ENCODE measurements at places on chromosomes 1 and 21.

GRCh38 chr1:243286409-243287122 is 30.7 kb downstream of the SDCCAG8 start:
- no peak for DNase-seq

DNA sequence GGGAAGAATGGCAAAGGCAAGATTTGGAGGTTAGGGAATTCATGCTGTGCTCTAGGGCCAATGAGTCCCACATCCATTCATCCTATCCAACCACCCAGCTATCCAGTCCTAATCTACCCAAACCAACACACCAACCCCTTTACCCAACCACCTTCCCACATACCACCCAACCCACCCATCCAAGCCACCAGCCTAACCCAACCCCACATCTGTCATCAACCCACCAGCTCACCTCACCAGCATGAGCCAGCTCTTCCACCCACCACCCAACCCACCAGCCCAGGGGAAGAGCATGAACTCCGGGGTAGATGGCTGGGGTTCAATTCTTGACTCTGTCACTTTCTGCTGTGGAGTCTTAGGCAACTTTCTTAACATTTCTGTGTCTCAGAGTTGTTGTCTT is 35.9 kb upstream of the DISP3 start:
- DNase-seq, result no peak

DNA sequence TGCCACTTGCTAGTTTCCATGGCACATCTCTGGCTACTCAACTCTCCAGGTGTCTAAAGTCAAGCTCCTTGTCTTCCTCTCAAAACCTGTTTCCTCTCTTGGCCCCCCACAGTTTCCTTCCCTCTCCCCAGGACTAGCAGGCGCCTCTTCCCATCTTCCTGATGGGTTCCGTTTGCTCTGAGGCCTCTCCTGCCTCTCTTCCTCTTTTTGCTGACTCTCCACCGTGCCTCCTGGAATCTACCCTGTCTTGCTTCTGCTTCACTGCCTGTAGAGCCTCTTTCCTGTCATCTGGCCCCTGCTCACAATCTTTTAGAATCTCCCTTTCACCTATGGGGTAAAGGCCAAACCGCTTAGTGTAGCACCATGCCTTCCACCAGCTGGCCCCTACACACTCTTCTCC is 21.8 kb upstream of the LHX4 start:
- DNase-seq, result no peak

DNA sequence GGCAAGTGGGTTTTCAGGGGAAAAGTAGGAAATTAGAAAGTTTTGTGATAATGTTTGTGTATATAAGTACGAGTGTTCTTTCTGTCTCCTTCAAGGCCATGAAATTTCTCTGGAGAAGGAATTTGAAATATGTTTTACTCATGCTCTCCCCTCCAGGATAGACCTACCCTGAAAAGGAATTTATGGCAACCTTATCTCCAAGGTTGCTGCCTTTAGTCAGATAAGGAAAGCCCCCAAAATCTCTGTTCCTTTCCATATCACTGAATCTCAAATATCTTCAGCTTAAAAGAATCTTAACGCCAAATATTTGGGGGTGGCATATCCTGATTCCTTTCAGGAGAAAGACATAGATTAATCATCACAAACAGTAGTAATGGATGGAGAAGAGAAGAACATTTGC is 499 bp upstream of the C4BPB start:
- no peak for DNase-seq

DNA sequence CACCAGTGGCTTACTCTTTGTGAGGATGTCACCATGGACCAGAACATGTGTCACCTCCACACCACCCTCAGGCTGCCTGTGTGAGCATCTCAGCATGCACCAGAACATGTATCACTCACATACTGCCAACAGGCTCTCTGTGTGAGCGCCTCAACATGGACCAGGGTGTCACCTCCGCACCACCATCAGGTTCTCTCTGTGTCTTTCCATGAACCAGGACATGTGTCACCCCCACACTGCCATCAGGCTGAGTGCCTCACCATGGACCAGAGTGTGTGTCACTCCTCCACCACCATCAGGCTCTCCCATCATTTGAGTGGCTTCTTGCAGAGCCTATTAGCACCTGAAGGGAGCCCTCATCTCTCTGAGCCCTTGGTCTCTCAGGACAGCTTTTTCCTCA is 125.2 kb downstream of the ZNF648 start:
- DNase-seq, result no peak

- no peak for DNase-seq
Observed at GRCh38 chr1:201693890-201694607, 134.9 kb upstream of the IPO9 start.

DNA sequence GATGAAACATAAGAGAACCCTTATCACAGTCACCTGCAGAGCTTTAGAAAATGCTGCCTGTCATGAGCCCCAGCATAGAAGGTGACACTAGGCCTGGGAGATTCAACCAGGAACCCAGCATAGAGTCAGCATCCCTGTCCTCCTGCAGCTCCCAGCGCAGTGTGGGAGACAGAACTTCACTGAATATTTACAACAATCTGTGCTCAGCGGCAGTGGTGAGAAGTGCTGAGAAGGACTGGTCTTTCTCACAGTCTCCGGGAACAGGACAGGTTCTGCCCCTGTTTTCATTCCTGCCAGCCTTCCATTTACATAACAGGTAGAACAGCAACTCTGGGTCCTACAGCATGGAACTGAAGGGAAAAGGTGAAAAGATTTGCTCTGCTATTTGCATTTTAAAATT is 83.5 kb upstream of the GADD45A start:
- DNase-seq, result no peak

GRCh38 chr1:177282976-177283375 is 112.2 kb downstream of the BRINP2 start:
- DNase-seq, result no peak

GRCh38 chr1:60388092-60388987 is 314.8 kb upstream of the C1orf87 start:
- peak; percentile 69 for DNase-seq

- DNase-seq, result no peak
Observed at GRCh38 chr1:209768354-209768774, 12.5 kb downstream of the TRAF3IP3 start.

- DNase-seq, result no peak
Observed at GRCh38 chr21:35071347-35071746, 22.2 kb upstream of the RUNX1 start.

- DNase-seq, result no peak
Observed at GRCh38 chr1:96080925-96081324, 640.7 kb upstream of the PTBP2 start.

- DNase-seq, result no peak
Observed at GRCh38 chr1:172211221-172211620, 209.3 kb upstream of the C1orf105 start.

GRCh38 chr1:183776731-183777130 is 28.2 kb upstream of the RGL1 start:
- DNase-seq, result no peak

DNA sequence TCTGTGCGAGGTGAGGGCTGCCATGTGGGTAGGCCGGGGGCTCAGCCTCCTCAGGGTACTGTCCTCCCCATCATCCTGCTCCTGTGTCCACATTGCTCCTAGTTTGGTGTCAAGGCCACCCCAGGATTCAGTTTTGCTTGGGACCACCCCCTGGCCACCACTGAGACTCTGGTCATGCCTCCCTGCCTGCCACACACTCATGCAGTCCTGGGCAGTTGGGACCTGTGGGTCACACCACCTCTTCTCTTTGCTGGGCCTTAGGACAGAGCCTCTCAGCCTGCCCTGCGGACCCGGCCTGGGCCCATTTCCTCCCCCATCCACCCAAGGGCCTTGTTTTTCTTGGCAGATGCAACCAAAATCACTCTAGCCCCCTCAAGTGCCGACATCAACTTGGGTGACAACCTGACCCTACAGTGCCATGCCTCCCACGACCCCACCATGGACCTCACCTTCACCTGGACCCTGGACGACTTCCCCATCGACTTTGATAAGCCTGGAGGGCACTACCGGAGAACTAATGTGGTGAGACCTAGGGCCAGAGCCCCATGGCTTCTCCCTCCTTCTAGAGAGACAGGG is 19.4 kb downstream of the TMEM81 start:
- DNase-seq, result no peak

GRCh38 chr1:115539061-115539460 is 102.7 kb upstream of the VANGL1 start:
- DNase-seq, result no peak

- DNase-seq, result no peak
Observed at GRCh38 chr1:156390469-156391365, 21.7 kb downstream of the RHBG start.

DNA sequence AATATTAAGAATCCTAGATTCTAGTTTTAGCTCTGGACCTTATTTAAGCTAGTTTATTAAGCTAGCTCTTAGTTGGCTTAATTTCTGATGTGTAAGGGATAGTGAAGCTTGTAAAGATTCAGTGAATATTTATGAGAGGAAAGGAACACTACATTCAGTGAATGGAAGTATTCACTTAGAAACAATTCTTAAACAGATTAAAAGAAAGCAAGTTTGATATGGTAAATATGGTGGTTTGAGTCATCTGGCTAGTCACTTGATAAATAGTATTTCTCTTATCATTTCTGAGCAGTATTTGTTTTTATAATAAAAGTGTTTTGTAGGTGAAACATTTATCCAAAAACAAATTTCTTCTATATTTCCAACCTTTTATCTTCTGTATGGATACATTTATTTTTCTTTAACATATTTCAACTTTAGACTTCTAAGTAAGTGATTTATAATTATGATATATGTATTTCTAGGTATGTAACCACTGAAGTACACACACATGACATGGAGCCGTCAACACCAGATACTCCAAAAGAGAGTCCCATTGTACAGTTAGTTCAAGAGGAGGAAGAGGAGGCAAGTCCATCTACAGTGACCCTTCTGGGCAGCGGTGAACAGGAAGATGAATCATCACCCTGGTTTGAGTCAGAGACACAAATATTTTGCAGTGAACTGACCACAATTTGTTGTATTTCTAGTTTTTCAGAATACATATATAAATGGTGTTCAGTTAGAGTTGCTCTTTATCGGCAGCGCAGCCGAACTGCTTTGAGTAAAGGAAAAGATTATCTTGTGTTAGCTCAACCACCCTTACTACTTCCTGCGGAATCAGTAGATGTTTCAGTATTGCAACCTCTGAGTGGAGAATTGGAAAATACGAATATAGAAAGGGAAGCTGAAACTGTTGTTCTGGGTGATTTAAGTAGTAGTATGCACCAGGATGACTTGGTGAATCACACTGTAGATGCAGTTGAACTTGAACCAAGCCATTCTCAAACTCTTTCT is 55.6 kb downstream of the SUCO start:
- DNase-seq, result no peak

DNA sequence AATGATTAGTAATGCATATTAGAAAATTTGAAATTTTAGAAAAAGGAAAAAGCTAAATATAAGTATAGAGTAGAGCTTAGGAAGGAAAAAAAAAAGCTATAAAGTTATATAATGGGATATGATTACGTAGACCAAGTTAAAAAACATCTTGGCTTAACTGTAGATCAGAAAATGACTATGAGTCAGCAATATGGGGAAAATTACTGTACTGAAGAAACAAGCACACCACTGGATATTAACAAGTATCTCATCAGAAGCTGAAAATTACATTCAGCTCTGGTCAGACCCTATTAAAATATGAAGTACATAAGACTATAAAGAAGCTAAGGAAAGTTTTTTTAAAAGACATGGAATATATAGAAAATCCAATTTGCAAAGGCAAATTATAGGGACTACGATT is 19.5 kb downstream of the DNAJC8 start:
- DNase-seq, result no peak

DNA sequence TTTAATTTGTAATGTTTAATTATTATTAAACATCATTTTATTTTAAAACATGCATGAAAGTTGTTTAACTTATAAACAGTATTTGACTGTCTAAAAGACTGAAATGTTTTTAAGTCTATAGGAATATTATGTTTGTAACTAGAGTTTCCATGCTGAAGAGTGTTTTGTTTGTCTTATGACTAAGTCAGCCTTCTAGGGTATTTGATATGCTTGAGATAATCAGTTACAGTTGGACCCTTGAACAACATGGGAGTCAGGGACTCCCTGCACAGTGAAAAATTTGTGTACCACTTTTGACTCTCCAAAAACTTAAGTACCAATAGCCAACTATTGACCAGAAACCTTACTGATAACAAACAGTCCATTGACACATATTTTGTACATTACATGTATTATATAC is 45.5 kb upstream of the KANK4 start:
- no peak for DNase-seq

- DNase-seq, result no peak
Observed at GRCh38 chr21:45574081-45574501, 31.9 kb upstream of the SLC19A1 start.

DNA sequence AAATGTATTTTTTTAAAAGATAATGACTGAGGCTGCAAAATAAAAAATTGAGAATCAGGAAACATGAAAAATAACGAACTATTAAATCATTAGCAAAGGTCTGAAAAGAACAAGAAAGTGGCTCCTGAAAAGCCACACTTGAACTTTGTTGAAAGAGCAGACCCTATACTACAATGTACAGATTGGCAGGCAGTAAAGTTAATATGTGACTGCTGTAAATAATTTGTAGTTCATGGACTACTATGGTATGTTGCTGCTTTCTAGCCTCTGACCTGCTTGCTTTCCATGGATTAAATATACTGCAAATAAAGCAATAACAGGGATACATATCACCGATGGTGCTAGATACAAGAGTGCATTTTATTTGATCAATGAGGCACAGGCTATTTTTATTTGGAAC is 18.6 kb downstream of the NR5A2 start:
- no peak for DNase-seq

GRCh38 chr1:175731581-175731980 is 11.8 kb downstream of the TNR start:
- DNase-seq, result no peak

DNA sequence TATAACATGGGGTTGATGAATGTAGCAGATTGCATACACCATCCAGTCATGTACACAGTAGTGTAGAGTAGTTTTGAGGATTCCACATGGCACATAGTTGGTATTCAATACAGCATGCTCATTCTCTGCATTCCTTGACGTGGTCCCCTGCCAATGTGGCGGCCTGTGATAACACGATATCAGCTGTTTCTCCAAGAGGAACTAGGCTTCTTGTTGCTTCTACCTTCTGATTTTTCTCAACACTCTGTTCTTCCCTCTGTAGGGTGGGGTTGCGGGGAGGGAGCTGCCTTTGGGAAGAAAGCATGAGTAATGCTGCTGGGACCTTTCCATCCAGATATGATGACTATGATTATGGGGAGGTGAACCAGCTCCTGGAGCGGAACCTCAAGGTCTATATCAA is 19.4 kb downstream of the SESN2 start:
- no peak for DNase-seq
